Effector memory CD4-positive, alpha-beta T cell (primary cell): ENCODE measurements at places on chromosomes 12 and 14.

GRCh38 chr14:101018561-101019290, 115.2 kb upstream of the RTL1 start:
- DNase-seq: no peak

GRCh38 chr14:25003537-25003936, 46.4 kb downstream of the STXBP6 start:
- DNase-seq: no peak

DNA sequence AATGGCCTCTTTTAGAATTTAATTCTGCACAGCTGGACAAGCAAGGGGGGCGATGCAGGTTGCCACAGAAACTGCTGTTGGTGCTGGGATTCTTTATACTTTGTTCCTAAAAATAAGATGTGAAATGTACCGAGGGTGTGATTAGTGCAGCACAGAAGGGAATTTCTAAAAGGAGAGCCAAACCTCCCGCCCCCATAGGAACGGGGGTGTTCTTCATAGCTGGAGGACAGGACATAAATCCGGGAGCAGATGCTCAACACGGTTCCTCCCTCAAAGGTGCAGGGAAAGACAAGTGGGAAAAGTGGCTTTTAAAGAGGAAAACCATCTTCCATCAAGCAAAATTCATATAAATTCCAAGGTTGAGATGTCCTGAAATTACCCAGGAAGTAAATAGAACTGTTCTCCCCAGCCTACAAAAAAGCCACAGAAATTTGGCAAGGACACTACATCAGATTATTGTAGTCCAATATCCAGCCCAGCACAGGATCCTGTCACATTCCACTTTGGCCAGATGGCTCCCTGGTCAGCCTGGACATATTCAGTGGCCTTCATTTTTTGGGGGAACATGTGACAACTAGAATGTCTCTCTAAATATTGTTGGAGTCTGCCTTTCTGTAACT, 51.4 kb upstream of the TMX1 start:
- DNase-seq: no peak

GRCh38 chr12:42807251-42807650, 217.7 kb upstream of the PRICKLE1 start:
- DNase-seq: no peak

DNA sequence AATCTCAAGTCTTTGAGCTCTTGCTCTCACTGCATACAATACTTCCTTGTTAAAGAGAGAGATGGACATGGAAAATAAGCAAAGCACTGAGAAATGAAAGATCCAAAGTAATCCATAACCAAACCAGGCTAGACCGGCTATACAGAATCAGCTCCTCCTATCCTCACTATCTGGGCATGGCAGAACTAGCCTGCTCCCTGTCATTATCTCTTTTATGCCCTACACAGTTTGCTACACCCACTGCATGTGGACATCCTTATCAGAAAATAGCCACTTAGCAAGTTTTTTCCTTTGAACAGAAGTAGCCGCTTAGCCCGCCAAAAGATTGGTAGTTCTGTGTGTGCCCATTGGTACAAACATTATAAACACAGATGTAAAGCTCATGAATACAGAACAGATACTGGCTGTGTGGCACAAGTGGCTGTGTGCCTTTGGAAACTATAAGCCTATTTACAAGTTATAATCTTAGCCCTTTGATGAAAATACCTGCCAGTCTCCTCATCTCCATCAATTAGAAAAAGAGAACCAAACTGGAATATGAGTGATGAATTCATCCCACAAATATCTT, 34.7 kb downstream of the SPTB start:
- no peak for DNase-seq

DNA sequence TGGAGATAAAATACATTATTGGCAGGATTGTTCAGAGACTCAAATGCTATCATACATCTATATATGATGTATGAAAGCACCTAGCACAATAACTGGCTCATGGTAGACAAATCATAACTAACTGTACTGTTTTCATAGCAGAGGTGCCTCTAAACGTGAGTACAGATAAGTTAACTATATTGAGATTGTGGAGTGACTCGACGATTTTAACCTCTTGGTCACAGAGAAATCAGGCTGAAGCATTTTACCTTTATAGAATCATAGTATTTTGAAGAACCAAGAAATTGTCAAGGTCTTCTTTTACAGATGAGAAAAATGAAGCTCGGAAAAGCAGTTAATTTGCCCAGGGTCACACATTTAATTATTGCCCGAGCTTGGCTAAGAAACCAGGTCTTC, 666 bp upstream of the DERA start:
- no peak for DNase-seq

DNA sequence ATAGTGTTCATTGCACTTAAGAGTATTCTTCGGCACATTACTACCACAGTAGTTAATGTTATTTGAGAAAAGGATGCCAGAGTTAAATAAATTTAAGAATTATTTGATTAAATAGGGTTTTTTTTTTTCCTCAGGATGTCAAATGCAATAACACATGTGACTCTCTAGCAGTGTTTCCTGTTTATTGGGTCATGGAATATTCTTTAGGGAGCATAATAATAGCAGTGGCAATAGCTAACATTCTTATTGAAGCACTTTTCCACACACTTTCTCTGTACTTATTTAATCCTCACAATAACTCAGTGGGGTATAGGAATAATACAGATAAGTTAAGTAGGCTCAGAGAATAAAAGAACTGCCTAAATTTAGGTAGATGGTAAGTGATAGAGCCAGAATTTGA, 44.3 kb downstream of the SCYL2 start:
- DNase-seq: no peak

DNA sequence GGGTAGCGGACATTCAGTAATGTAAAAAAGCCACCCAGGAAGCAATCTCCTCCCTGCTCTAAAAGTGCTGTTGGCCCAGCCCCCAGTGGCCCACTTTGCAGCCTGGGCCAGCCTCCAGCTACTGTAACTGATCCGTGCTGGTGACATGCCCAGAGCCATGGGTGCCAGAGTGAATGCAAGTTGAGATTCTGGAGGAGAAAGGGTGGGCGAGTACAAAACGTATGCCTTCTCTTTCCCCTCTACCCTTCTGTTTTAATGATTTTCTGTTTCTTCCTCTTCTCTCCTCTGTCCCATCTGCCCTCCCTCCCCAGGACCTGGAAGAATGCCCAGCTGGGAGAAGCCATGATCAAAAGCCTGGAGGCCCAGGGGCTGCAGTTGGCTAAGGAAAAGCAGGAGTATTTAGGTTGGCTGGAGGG, 16.9 kb downstream of the PLEKHD1 start:
- no peak for DNase-seq

- no peak for DNase-seq
Observed at GRCh38 chr14:95876761-95877538, at the start of gene TUNAR. Gene TUNAR, plus strand, starts transcription at chr14:95876832.

GRCh38 chr14:60632777-60633176, 16.5 kb downstream of the SIX1 start:
- no peak for DNase-seq

GRCh38 chr14:22588526-22589095, 413 bp downstream of the DAD1 start:
- DNase-seq: no peak

GRCh38 chr12:54502485-54502884, 4.9 kb downstream of the NCKAP1L start:
- DNase-seq: no peak

GRCh38 chr14:70515811-70516210, 19.0 kb downstream of the ADAM20 start:
- DNase-seq: no peak

DNA sequence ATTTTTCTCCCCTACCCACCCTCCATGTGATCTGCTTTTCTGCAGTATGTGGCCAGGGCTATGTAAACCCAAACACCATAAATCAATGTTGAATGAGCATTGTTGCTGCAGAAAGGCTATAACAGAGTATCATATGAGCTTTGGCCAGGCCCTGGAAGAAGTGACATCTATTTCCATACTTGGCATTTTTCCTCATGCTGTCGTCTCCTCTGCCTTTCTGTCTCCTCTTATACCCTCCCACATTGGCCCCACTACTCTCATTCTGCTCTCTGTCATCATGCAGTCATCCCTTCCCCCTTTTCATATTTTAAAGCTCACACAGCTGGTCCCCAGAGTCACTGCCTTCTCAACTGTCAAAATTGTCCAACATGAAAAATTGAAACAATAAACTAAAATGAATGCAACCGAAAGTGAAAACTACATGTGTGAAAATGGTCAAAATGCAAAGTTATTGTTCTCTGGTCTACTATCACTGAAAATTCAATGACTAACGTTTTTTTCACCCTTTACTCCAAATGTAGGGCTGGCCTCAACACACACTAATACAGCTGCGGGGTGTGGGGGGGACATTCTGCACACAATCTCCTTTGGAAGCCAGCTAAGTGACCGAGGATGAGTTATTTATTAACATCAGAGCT, 290.7 kb upstream of the TMPO start:
- DNase-seq: no peak

- no peak for DNase-seq
Observed at GRCh38 chr14:63564318-63564717, 21.1 kb upstream of the PPP2R5E start.

GRCh38 chr12:117679776-117680175, 289.0 kb downstream of the KSR2 start:
- no peak for DNase-seq

DNA sequence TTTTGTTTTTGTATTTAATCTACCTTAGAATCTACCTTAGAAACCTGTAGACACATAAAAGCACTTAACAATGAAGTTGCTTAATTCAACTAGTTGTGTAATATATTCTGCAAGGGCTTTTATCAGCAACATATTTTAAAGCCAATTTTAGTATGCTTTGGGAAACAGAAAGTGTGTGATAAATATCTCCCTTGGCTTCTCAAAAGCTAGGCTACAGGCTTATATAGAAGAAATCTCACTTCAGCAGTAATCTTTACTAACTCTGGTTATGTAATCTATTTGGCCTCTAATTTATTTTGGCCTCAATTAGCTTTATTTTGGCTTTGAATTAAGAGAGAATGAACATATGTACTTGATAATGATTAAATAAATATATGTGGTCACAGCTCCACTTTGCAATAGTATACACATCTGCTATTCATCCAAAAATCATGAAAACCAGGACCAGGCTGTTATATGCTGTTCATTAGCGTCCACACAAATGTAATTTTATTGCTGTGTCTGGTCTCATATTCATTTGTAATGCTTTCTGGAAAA, 37.2 kb downstream of the LRP6 start:
- no peak for DNase-seq

DNA sequence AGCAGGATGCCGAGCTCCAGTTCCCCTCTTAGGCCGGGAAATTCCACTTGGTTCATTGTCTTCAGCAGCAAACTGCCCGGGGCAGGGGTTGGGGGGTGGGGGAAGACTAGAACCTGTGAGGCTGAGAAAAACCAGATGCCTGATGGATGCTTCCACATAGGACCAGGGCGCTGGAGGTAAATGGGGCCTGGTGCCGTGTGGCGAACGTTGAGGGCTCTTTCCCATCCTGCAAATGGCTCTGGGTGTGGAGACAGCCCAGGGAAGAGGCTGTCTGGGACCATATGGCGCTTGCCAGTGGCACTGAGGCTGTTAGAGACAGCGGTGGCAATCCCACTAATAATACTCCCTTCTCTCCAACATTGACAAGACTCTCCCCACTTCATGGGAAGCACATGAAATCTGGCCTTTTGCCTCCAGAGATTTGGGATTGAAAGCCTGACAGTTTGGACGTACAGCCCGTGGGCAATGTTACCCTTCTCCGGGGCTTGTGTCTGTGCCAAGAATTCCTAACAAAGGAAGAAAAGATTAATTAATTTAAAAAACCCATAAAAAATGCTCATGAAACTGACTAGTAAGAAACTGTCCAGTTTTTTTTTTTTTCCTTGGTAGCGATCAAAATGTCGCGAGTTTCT, 44.5 kb downstream of the MAP1LC3B2 start:
- DNase-seq: no peak

- DNase-seq: no peak
Observed at GRCh38 chr12:62371661-62372060, 95.0 kb upstream of the MON2 start.

DNA sequence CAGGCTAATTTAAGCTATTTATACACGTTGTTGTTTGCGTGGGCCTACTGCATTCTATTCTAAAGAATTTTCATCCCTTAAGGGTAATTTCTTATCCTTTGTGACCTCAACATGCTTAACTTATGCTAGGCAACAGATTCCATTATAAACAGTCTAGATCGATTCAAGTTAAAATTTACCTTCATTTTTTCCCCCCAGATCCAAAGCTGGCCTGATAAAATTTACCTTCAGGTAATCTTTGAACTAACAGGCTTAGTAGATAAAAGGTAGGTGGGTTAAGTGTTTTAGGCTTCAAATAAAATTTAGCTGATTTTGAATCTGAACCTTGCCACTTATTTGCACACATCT, 389 bp upstream of the CCNB1IP1 start:
- no peak for DNase-seq

- DNase-seq: no peak
Observed at GRCh38 chr12:24615967-24616411, 332.9 kb downstream of the BCAT1 start.

- peak; percentile 50 for DNase-seq
Observed at GRCh38 chr14:91173221-91173670, 59.4 kb downstream of the DGLUCY start.

GRCh38 chr14:67562776-67563150, 29.7 kb downstream of the PLEKHH1 start:
- DNase-seq: no peak

- DNase-seq: no peak
Observed at GRCh38 chr14:59332727-59333126, 132.5 kb downstream of the GPR135 start.

DNA sequence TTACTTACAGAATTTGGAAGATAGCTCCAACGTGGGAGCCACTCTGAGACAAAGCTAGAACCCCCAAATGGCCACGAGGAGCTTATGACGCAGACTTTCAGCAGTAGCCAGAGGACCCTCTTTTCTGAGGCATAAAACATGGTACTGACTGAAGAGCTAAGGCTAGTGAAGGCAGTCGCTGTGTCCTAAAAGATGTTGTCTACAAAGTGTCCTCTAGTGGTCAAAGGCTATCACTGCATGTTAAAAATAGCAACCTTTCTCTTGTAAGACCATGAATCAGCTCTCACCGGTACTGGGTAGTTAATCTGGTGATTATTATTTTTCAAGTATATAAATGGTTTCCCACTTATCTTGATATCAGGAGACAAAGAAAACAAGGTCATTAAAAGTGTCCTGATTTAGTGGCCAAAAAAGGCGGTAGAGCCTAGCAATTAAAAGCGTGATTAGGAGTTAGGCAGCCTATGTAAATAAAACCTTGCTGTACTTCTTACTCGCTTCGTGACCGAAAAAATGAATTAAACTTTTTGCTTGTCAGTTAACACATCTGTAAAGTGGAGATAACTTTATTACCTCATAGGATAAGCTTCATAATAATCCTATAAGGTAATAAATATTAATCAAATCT, 47.0 kb upstream of the LGR5 start:
- DNase-seq: no peak

DNA sequence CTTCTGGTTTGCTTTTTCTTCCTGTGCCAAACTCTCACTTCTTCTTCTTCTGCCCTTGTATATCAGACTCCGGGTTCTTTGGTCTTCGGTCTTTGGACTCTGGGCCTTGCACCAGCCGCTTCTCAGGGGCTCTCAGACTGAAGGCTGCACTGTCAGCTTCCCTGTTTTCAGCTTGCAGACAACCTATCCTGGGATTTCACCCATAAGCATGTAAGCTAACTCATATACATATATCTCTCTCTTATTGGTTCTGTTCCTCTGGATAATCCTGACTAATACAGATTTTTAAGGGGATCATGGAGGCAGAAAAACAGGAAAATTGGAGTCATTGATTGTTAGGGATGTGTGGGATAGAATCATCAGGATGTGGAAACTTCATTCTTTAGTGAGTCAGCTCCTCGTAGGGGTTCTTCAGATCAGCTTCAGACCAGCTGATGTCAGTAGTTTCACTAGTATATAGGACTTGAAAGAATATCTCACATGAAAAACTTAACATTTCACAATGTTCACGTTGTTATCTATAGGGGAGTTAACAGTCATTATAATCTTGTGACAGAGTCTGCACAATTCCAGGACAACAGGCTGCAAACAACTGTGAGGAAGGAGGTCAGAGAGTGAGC, 102.9 kb downstream of the RASSF9 start:
- no peak for DNase-seq
